ENCODE measurements at places on chromosomes 3 and 15.

DNA sequence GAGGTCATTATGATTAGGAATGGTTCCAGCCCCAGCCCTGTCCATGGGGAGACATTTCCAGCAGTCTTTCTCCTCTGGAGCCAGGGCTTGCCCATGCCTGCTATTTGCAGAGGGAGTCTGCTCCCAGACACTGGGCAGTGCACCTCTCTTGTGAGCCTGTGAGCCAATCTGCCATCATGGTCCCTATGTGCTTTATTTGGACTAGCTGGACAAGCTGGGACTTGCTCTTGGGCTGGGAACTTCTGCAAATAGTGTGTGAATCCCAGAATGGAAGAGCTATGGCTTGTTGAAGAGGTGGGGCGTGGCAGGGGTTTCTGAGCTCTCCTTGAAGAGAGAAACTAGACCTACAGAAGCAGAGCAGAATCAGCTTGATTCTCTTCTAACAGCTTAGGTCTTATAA, 53.7 kb upstream of the KY start:
- DNase-seq: no peak

- no peak for DNase-seq
Observed at GRCh38 chr3:127888564-127889107, 26.4 kb upstream of the KBTBD12 start.

DNA sequence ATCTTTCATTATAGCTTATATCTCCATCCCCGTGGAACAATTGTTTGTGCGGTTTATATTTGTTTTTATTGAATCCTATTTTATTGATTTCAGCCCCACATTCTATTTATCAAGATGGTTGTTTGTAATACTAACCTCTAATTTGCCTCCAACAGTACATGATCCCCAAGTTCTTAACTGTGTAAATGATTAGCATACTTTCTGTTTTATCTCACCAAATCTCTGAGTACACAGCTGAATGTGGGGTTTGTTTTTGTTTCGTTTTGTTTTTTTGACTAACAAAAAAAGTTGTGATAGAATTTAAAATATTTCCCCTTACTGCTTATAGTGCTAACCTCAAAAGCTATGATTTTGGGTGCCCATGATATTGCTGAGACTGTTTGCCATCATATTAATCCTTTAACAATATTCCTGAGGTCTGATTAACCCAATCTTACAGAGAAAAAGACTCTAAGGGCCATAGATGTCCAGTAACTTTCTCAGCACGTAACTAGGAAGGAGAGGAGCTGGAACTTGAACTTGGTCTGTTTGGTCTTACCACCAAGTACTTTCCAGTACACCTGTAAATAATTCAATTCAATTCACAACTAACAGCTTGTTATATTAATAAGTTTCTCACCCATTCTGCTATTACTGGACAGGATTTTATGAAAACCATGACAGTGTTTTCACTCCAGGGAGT, 789.8 kb downstream of the TUSC7 start:
- DNase-seq: no peak

DNA sequence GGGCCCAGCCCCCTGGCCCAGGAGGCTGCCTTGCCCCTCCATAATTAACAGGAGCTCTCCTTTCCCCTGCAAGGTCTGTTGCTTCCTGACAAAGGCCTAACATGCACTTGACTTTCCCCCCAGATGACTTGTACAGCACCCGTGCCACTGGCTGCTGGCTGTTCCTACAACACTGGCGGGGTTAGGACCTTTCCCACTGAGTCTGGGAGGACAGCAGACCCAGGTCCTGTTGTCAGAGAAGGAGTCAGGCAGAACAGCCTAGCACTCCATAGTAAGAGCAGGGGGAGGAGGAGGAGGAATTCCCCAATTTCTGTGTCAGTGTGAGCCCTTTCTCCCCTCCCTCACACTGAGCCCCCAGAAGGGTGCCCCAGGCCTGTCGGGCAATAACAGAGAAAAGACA, 99.2 kb downstream of the CORO2B start:
- no peak for DNase-seq

DNA sequence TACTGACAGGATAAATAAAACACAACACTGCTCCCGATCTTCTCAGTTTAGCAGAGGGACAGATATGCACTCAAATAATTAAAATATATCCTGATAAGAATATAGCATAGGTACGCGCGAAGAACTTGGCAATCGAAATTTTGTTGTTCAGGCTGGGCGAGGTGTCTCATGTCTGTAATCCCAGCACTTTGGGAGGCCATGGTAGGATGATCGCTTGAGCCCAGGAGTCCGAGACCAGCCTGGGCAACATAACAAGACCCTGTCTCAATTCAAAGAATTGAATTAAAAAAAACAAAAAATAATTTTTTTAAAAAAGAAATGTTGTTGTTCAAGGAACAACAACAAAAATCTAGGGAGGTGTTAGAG, 7.6 kb downstream of the B2M start:
- no peak for DNase-seq

- DNase-seq: no peak
Observed at GRCh38 chr3:11300970-11301369, 28.8 kb downstream of the ATG7 start.

- DNase-seq: no peak
Observed at GRCh38 chr15:63638839-63639238, 41.7 kb downstream of the FBXL22 start.

DNA sequence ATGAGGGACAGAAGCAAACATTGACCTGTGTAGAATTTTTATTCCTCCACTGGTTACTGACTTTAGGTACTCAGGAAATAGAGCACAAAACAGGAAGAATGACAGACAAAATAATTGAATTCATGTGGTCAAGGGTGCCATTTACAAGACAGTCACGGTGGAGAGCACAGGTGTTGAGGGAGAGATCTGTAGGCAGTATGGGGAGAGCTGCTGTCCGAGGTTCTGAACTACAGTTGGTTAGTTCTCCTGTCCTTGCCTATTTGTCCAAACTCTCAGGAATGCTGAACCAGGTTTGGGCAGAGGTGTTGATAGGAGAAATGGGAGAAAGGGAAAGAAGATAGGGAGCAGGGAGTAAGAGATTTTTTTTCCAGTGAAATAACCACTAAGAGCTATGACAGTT, 178.5 kb upstream of the ZBTB20 start:
- DNase-seq: peak; percentile 41

GRCh38 chr3:42778644-42779043, 5.6 kb upstream of the CCDC13 start:
- DNase-seq: peak; percentile 48

DNA sequence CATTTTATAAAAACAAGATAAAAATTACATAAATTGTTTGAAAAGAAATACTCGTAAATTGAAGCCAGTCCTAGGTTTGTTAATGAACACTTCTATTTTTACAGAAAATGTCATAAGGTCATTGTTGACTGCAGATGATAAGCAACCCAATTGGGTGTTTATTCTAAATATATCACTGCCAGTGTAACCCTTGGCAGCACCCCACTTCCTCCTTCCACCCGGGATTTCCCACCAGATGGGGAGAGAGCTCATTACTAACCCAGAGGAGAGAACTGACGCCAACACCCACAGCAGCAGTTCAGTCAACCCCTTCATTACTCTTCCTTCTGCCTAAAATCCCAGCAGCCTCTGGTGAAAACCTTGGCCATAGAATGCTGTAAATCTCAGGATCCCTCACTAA, 307.6 kb downstream of the GAP43 start:
- no peak for DNase-seq

DNA sequence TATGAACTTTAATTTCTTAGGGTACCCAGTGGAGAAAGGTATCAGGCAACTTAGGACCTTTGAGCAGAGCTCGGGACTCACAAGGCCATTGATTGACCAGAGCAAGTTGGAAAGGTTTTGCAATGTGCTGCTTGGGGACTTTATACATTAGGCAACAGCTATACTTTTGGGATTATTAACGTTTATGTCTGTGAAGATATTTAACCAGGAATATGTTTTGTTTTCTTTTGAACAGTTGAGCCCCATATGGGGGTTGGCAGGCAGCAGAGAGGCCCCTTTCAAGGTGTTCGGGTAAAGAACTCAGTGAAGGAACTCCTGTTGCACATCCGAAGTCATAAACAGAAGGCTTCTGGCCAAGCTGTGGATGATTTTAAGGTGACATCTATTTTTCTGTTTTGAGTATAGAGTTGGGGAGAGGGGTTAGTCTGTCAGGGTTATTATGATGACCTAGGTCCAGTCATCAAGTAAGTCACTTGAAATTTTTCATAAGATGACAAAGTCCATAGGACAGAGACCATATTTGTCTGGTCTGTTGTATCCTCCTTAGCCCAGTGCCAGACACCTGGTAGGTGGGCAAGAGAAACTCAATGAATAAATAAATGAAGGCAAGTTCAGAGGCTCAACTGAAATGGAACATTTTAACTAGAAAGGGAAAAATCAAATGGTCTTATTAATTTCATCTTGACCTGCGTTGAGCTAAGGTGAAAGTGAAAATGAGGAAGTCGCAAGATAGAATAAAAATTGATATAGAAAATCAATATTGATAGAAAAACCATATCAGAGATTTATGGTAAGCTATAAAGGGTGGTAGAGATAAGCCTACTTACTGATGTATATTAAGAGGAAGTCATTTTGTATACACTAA, 2.8 kb downstream of the NFKBIZ start:
- no peak for DNase-seq
